MM.1S (cell line): ENCODE measurements at places on chromosomes 12 and 14.

- no peak for DNase-seq
Observed at GRCh38 chr12:47190271-47190750, 110.6 kb upstream of the AMIGO2 start.

DNA sequence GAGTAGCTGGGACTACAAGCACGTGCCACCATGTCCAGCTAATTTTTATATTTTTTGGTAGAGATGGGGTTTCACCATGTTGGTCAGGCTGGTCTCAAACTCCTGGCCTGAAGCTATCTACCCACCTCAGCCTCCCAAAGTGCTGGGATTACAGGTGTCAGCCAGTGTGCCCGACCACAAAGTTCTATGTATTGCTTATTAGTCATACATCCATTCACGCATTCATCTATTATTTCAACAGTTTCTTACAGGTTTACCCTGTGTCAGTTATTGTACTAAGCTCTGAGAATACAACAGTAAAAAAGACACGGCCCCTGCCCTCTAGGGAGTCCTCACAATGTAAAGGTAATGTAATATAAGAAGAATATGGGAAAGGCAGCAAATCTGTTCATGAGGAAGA is 188.9 kb upstream of the BTG1 start:
- no peak for DNase-seq

DNA sequence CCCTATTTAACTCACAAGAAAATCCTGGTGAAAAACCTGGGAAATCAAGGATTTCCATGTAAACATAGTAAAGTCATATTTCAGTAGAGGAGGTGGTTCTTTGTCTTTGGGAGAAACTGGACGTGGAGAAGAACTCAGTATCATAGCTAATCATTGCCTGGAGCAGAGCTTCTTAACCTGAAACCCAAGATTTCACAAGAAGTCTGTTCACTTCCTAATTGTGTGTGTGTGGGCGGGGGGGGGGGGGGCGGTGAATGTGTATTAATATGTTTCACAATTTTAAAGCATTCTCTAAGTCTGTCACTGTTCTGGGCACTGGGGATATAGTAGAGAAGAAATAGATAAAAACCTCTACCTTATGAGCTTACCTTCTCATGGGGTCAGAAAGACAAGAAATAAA is 96.7 kb upstream of the PPP4R3A start:
- no peak for DNase-seq

- DNase-seq = no peak
Observed at GRCh38 chr14:81344481-81345160, 55.5 kb downstream of the STON2 start.

GRCh38 chr14:21043974-21044618 is 1.9 kb downstream of the RNASE7 start:
- no peak for DNase-seq

DNA sequence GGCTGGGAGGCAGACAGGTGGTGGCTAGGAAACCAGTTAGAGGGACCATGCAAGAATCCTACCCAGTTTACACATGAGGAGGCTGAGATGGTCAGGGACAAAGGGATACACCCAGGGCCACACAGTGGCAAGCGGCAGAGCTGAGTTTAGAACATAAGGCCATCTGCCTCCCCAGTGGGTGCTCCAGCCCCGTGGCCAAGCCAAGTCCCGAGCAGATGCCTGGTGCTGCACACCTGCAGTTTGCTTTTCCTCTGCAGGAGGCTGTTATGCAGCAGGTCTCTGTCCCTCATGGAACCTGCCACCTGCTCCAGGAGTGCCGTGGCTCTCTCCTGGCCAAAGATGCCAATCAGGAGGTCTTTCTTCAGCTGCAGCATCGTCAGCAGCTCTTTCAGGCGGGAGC is 70.8 kb downstream of the SYNE3 start:
- DNase-seq = no peak

GRCh38 chr14:24273422-24273998 is 2.1 kb upstream of the RABGGTA start:
- DNase-seq = no peak

DNA sequence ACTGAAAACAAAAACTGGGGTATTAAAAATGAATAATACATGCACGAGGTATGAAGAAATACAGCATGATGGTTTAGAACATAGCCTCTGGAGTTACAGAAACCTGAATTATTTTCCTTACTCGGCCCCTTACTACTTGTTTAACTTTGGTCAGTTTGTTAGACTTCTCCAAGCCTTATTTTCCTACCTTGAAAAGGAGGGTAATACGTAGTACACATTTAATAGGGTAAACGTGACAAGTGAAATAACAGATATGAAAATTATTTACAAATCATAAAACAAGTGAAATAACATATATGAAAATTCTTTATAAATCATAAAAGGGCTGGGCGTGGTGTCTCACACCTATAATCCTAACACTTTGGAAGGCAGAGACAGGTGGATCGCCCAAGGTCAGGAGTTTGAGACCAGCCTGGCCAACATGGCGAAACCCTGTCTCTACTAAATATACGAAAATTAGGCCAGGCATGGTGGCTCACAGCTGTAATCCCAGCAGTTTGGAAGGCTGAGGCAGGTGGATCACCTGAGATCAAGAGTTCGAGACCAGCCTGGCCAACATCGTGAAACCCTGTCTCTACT is 11.4 kb upstream of the PKP2 start:
- DNase-seq = no peak

DNA sequence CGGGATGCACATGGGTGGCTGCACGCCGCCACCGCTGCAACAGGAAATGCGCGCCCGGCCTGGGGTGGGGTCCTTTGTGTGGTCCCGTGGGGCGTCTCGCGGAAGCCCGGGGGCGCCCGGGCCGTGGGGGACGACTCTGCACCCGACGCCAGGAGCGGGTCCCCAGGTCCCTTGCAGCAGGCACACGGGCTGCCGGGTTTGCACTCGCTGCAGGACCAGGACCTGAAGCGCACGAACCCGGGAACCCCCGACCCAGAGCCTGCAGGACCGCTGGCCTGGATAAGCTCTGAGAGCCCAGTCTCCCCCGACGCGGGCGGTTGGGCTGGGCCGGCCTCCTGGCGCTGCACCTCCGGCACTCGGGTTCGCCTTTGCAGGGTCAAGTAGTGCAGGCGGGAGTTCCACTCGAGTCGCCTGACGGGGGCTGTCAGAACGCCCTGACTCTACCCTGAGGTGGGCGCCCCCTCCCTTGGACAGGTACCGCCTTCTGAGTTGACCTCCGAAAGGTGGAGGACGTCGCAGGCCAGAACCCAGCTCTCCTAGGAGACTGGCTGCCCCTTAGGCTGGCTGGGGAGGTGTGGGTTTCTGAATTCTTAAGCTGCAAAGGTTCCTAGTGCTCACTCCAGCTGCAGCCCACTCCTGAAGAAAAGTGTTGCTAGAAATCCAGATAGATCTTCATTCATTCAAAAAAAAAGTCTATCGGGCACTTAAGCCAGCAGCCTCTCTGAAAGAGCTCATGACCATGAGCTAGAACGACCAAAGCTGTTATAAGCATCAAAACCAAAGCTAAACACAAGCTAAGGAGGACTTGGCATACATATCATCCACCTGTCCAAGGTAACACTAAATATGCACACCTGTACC is 68.0 kb downstream of the RNF34 start:
- DNase-seq = no peak

DNA sequence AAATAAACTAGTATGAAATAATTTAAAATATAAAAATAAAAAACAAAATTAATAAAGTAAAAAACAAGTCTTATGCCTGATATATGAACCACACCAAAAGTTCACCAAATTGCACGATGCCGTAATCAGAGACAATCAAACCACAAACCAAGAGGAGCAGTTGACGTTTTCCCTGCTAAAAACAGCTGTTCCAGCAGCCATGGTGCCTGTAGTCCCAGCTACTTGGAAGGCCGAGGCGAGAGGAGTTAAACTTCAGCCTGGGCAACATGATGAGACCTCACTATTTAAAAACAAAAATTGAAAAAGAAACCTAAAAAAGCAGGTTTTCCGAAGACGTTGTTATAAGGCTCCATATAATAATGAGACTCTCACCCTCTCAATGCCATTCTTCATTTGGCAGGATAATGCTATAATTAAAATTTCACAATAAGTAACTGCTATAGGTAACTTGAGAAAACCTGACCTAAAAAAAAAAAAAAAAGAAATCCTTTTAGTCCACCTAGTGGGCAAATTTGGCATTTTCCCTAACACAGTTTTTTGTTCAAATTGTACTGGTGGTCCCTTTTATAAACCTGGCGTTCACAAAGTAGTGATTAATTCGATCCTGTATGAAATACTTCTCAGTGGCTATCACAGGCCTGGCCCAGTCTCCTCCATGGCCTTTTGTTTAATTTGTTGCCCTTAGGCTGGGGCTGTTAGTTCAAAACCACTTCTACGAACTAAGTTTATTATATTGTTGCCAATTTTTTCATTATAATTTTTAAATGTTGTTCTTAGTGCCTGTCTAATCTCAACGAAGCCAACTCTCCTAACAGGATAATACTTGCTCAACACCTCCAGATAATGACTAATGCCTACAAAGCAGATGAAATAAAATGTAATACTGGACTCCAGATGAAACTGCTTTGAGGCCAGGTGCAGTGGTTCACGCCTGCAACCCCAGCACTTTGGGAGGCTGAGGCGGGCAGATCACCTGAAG is 62.1 kb downstream of the TNFAIP2 start:
- peak; percentile 17 for DNase-seq

- DNase-seq = no peak
Observed at GRCh38 chr12:110577864-110578693, 5.0 kb downstream of the PPTC7 start.

DNA sequence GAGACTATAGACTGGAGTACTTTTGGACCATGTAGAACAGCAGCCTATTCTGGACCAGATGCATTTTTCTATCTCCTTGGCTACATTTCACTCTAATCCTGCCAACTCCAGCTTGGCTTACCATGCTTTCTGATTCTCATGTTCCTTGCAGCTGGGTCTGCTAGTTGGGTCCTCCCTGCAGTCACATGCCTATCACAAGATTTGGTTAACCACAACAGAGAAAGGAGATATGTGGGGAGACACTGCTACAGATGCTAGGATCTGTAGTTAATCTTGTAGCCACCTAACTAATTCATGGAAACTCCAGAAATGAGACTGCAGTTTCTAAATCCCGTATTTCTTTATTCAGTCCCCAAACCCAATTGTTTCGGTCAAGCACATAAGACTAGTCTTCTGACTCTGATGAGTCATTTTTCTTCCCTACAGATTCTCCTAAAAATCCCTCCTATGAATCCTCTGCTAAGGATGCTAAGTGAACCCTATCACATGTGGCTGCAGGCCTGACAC is 410.6 kb downstream of the DAD1 start:
- DNase-seq = peak; percentile 35

DNA sequence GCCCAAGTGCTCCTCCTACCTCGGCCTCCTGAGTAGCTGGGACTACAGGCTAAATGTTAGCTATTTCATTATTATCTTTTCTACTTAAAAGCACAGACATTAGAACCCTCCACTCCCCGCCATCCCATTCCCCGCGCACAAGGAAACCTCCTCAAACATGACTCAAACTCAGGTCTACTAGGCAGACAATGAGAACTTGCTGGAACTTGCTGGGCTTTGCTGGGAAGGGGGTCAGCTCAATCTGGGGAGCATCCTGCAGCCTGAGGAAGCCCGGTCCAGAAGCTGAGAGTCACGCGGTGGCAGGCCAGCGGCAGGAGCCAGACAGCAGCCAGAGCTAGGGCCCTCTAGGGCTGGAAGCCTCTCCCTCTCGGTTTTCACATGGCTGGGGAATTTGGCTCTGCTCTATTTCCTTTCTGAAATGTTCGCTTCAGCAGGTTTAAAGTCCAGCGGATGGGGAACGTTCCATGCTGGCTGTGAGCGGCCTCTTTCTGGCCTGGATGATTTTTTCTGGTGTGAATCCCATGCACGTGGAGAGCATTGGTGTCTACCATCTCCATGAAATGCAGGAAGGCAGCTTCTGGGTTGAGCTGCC is 68.5 kb downstream of the SLC6A12 start:
- no peak for DNase-seq

GRCh38 chr12:111749391-111749790 is 17.3 kb upstream of the ALDH2 start:
- no peak for DNase-seq

GRCh38 chr14:90811641-90812040 is 4.6 kb downstream of the TTC7B start:
- no peak for DNase-seq

- no peak for DNase-seq
Observed at GRCh38 chr14:35113308-35113950, 8.4 kb downstream of the PPP2R3C start.

DNA sequence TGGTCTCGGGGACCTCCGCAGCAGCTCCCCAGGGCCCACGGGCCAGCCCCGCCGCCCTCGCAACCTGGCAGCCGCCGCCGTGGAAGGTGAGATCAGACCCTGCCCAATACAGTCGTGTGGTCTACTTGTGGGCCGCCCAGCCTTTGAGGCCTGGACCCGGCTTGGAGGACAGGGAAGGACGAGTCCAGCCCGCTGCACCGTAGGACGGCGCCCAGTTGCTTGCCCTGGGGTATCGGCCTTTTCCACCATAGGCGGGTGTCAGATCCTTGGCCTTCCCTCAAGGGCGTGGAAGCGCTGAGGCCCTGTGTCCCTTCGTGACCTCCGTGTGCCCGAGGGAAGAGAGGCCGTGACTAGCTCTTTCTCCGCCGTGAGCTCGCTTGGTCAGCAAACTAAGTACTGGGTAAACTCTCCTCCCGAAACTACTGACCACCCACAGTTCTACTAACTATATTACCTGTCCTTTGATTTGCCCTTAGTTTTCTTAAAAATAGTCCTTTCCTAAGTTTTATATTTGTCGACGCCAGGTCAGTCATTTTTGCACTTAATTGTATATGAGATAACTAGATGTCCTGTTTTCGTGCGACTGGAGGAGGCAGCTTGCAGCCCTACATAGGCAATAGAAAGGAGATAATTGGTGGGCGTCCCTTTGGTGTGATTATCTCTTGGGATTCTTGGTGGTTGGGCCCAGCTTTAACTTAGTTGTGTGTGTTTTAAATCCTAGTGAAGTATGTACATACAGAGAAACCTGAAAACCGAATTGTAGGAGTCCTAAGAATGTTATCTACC is 757 bp downstream of the SLC25A3 start:
- DNase-seq = peak; percentile 21

- DNase-seq = no peak
Observed at GRCh38 chr12:121775501-121775900, 18.0 kb downstream of the RHOF start.

GRCh38 chr14:85764822-85765221 is 234.9 kb downstream of the FLRT2 start:
- DNase-seq = no peak

GRCh38 chr12:15979096-15980092 is 68.3 kb downstream of the DERA start:
- DNase-seq = no peak

- DNase-seq = no peak
Observed at GRCh38 chr12:3947781-3948180, 74.6 kb upstream of the PARP11 start.

- DNase-seq = peak; percentile 12
Observed at GRCh38 chr14:65103150-65103760, 938 bp upstream of the MAX start.
